ENCODE measurements at places on chromosomes 13 and 19. TPM values are rescaled to one million over a fixed set of nuclear protein-coding genes. Genes with fewer than 3 reads are reported as not detected.

The RPL21 gene
- 512 TPM for total RNA-seq

The NPAS1 gene
- 1.3 TPM for total RNA-seq

The GPR4 gene
- 5.1 TPM for total RNA-seq

The ZNF555 gene
- 12.5 TPM for total RNA-seq

The ZNF230 gene
- total RNA-seq, result 7.3 TPM

The C2CD4C gene
- total RNA-seq, result 0.54 TPM

The LRRC4B gene
- 5.3 TPM for total RNA-seq

The MBD3L5 gene
- total RNA-seq, result not detected

The GNG8 gene
- total RNA-seq, result not detected

The SIGLEC5 gene
- total RNA-seq, result not detected

The CFD gene
- total RNA-seq, result 472 TPM

The MAST1 gene
- not detected for total RNA-seq

The PODNL1 gene
- 3.5 TPM for total RNA-seq

The FGF14 gene
- total RNA-seq, result 0.14 TPM

The IGFL3 gene
- total RNA-seq, result not detected

The ANKRD24 gene
- 0.28 TPM for total RNA-seq

The CBARP gene
- total RNA-seq, result 0.27 TPM

The SOHLH2 gene
- not detected for total RNA-seq
